ENCODE measurements at places on chromosomes 6 and 20.

DNA sequence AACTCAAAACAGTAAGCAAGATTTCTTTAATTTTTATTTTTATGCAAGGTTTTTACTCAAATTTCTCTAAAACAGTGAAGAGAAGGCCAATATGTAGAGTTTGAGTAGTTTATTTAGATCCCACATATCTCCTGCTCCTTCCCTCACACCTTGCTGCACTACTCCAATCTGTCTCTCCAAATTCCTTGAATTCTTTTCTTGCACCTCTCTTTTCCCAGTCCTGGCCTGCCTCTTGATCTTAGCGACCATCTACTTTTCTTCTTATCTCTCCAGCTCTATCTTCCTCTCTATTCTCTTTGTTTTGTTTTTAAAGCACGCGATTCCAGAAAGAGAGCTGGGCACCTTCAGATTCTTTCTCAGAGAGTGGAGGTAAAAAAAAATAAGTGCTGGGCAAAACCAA lies 86.7 kb upstream of the KCNQ5 start:
- DNase-seq: no peak

GRCh38 chr6:44627883-44628271 lies 240.4 kb downstream of the CDC5L start:
- DNase-seq: no peak

DNA sequence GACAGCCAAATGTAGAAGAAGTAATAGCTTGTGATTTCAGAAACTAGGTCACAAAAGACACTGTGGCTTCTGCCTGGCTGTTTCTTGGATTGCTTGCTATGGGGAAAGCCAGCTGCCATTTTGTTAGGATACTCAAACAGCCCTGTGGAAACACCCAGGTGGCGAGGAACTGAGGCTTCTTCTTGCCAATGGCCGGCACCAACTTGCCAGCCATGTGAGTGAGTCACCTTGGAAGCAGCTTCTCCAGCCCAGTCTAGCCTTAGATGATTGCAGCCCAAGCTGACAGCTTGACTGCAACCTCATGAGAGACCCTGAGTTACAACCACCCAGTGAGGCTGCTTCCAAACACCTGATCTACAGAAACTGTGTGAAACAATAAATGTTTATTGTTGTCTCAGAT lies 11.9 kb upstream of the KIAA1755 start:
- no peak for DNase-seq

GRCh38 chr6:42320762-42321161 lies 103.1 kb upstream of the MRPS10 start:
- DNase-seq: no peak

DNA sequence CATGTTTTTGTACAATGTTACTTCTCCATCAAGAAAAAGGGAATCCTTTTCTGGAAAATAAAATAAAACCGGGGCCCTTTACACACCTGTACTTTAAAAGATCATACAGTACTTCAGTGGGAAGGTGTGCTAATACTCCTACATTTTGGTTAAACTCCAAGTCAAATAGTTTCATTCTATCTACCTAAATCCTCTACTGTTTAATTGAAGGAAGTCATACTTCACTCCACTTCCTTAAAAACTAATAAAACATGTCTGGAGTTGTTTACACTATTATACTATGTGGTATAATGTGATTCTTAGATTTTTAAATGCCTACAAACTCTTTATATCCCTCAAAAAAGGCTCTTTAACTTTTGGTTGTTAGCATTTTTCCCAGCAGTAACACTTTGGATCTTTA lies 18.6 kb upstream of the HBS1L start:
- DNase-seq: no peak

GRCh38 chr20:15039088-15039752 lies 701.8 kb upstream of the FLRT3 start:
- DNase-seq: no peak

DNA sequence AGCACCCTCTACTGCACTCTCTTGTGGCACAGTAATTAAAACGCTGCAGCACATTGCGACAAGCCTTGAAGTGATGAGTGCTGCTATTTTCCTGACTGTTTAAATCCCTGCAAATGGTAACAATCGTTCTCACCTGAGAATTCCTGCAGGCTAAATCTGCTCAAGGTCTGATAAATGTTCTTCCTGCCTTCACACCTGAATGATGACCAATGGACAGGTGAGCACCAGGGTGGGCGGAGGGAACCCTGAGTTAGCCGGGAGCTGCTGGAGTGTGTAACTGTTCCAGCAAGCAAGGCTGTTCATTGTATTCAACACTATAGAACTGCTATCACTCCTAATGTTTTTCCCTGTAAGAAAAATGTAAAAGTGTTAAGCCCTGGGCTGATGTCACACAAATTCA lies 4.0 kb downstream of the DACT2 start:
- DNase-seq: no peak

- no peak for DNase-seq
Observed at GRCh38 chr20:62914970-62915457, 11.3 kb downstream of the DIDO1 start.

- no peak for DNase-seq
Observed at GRCh38 chr6:111591370-111591900, 14.2 kb downstream of the TRAF3IP2 start.

DNA sequence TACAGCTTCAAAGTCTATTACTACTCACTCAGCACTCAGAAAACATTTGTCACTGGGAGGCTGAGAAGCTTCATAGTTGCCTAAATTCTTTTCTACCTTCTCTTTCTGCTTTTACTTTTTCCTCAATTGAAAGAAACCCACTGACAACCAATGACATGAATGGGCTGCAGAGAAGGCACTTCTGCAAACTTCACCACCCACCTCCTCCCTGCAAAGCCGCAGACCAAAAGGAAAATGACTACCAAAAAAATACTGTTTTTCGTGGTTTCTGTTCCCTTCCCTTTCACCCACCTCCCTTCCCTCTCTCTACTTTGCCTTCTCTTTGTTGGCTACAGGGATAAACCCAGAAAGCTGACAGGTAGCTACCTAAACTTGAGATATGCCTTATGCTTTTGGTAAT lies 3.2 kb downstream of the GNAS-AS1 start:
- DNase-seq: no peak

- DNase-seq: no peak
Observed at GRCh38 chr6:17281100-17281496, at the start of gene RBM24. Gene RBM24 (plus strand): TSS chr6:17281361. CDS start chr6:17281582, 221 bp downstream.

- DNase-seq: no peak
Observed at GRCh38 chr6:137731960-137732616, 135.0 kb upstream of the TNFAIP3 start.

DNA sequence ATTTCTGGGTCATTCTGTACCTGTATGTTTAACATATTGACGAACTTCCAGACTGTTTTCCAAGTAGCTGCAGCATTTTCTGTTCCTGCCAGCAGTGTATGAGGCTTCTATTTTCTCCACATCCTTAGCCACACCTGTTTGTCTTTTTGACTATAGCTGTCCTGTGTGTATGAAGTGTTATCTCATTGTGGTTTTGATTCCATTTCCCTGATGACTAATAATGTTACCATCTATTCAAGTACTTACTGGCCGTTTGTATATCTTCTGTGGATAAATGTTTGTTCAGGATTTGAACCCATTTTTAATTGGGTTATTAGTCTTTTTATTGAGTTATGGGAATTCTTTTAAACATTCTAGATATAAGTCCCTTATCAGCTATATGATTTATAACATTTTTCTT lies 95.2 kb downstream of the JAG1 start:
- DNase-seq: no peak

- DNase-seq: no peak
Observed at GRCh38 chr6:9507136-9507895, 907.6 kb downstream of the TFAP2A start.

- no peak for DNase-seq
Observed at GRCh38 chr6:142030115-142030619, 102.6 kb upstream of the GJE1 start.

DNA sequence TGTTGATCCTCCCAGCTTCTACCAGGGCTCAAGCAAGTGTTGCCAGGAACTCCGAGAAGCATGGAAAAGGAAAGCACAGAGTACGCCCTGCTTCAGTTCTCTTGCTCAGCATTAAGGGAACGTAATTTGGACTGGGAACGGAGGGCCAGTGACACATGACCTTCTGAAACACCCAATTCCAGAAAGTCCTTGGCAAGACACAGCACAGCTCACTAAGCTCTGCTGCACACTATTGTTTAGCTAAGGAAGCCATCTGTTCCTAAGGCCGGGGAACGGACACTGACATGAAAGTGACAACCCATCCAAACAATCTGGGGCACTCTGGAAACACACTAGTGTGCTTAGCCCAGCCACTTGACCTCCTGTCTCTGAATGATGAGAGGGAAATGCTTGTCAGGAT lies 56.9 kb upstream of the NXT1 start:
- DNase-seq: no peak

DNA sequence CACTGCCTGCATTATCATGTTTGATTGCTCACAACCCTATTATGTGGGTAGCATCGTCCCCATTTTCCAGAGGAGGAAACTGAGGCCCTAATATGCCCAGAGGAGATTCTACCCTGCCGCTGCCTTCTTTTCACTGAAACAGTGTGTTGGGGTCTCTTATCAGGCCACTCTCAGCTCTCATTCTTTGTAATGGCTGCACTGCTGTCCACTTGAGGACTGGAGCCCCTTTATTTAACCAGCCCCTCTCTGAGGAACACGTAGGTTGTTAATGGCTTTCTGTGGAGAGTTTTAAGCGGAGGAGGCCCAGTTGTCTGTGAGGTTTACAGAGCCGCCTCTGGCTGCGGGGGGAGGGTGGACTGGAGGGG lies 32.5 kb downstream of the SRC start:
- no peak for DNase-seq

- DNase-seq: no peak
Observed at GRCh38 chr20:17671565-17671964, 10.5 kb downstream of the RRBP1 start.

DNA sequence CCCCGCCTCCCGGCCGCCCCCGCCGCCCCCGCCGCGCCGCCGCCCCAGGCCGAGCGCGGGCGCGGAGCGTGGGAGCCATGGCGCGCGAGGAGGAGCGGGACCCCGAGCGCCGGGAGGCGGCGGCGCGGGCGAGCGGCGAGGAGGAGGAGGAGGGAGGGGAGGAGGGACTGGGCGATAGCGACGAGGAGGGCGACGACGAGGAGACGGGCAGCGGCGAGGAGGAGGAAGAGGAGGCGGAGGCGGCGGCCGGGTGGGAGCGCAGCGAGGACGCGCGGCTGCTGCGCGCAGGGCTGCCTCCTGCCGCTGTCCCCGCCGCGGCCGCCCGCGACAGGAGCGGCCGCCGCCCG lies at the start of gene SLC24A3:
SLC24A3 (plus strand) TSS at position 174 of the 347 bp plus-strand sequence.
- DNase-seq: no peak

DNA sequence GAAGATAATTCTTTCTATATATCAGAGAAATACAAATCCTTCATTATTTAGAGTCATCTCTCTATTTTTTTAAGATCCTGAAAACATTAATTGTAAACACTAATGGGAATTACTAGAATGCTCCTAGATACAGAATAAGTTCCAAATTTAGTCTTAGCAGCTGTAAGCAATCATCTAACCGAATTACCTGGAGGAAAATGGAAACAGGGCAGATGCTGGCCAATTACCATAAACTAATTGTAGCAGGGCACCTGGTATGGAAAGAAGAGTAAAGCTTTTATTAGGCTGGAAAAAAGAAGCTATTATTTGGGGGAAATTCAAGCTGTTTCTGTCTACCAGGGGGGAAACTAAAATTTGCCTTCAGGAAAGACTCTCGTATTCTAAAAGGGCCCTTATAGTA lies 257.5 kb downstream of the MMUT start:
- DNase-seq: no peak

- DNase-seq: no peak
Observed at GRCh38 chr6:106244931-106245330, 80.6 kb downstream of the ATG5 start.

GRCh38 chr6:169503422-169504152 lies 198.2 kb downstream of the WDR27 start:
- DNase-seq: no peak

DNA sequence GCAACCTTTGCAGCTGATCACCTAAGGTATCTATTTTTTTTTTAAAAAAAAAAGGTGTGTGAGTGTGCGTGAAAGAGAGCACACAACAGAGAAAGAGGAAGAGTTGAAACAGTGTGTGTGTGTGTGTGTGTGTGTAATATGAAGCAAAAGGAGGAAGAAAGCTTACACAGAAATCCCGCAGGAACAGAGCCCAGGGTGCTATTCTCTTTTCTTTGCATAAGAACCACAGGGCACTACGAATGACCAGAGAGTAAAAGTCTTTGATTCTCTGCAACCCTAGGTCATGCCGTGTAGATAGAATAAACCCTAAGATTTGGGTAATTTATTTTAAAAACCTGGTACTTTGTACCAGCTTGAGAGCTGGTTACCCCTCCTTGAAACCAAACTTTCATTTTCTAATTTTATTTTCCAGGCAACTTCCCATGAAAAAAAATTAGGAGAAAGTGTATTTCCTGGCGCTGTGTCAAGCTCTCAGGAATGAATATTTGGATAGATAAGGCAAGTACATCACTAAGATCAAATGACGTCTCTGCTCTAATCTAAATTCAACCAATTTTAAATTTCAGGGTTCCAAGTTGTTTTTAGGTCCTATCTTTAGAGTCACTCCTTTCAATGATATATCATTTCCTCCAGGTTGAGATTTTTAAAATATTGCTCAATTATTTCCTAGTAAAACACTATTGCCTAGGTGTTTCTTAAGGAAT lies 47.9 kb upstream of the ID4 start:
- DNase-seq: no peak

- DNase-seq: no peak
Observed at GRCh38 chr6:155832596-155832995, 377.0 kb upstream of the NOX3 start.

DNA sequence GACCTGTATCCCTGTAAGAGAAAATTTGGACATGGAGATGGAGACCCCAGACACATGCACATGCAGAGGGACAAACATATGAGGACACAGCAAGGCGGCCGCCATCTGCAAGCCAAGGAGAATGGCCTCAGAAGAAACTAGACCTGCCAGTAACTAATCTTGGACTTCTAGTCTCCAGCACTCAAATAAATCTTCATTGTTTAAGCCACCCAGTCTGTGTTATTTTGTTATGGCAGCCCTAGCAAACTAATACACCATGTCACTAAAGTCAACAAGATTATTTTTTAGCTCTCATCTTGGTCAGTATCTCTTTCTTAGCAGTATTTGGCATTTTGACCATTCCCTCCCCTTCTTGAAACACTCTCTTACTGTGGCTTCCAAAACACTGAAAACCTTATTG lies 26.7 kb downstream of the LATS1 start:
- DNase-seq: no peak

- DNase-seq: no peak
Observed at GRCh38 chr6:1738558-1739081, 128.9 kb downstream of the FOXC1 start.
